ENCODE measurements at places on chromosomes 13 and 19. TPM values are rescaled to one million over a fixed set of nuclear protein-coding genes. Genes with fewer than 3 reads are reported as not detected.

The PRKCG gene
- total RNA-seq = not detected

The CEACAM21 gene
- total RNA-seq = not detected

GRCh38 chr13:39469676-39470075, 133.3 kb downstream of the LHFPL6 start:
- DNase-seq = no peak

The CYP4F8 gene
- total RNA-seq = not detected

GRCh38 chr13:113589961-113590339, 5.4 kb downstream of the TFDP1 start:
- no peak for DNase-seq

The COL4A1 gene
- 68.5 TPM for total RNA-seq

DNA sequence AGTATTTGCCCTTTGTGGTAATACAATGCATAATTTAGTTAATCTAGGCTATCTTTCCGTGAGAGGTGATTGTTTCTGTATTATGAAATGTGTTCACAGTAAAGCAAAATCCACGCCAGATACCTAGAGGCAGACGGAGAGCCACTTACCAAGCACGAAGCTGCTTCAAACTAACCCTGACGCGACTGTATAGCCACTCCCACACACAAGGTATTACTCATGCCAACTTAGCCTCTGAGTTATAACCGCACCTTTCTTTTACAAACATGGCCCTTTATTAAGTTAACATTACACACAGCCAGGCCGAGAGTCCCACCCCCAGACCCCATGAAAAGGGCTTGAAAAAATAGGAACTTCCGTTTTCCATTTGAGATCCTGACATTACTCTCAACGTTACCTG, 185.7 kb downstream of the ABCC4 start:
- DNase-seq = no peak

DNA sequence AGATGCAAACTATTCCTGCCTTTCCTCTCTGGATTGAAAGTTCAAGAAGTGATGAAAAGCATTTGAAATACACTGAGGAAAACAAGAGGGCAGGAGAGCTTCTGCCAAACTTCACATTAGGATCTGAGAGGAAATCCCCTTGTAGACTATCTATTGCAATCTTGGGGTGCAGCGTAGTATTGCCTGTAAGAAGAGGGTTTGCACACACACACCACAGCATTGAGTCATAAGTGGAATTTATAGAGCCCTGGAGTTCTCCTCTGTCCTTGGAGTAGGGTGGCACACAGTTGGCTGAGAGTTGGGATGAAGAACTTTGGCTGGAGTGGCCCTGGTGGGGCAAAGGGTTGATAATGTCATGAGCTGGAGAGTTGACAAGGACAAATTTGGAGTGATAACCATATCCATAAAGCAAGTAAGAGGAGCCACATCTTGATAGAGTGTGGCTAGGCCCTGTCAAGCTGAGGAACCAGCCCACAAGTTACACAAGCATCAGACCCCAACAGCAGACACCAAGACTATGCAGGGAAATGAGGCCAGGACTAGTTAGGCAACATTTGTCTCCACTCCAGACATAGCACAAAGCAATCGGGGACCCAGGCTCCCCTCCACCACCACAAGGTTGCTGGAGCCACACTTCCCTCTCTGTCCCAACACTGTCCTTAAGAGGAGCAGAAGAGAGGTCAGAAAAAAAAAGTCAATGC, 520.9 kb downstream of the KLF5 start:
- DNase-seq = no peak

- no peak for DNase-seq
These were observed 1.4 kb downstream of the ANKRD27 start for GRCh38 chr19:32673573-32673972.

The TUBA3C gene
- total RNA-seq = not detected

The SRRM5 gene
- total RNA-seq = 0.11 TPM
